ENCODE measurements at places on chromosomes 2 and 18. TPM values are rescaled to one million over a fixed set of nuclear protein-coding genes. Genes with fewer than 3 reads are reported as not detected.

DNA sequence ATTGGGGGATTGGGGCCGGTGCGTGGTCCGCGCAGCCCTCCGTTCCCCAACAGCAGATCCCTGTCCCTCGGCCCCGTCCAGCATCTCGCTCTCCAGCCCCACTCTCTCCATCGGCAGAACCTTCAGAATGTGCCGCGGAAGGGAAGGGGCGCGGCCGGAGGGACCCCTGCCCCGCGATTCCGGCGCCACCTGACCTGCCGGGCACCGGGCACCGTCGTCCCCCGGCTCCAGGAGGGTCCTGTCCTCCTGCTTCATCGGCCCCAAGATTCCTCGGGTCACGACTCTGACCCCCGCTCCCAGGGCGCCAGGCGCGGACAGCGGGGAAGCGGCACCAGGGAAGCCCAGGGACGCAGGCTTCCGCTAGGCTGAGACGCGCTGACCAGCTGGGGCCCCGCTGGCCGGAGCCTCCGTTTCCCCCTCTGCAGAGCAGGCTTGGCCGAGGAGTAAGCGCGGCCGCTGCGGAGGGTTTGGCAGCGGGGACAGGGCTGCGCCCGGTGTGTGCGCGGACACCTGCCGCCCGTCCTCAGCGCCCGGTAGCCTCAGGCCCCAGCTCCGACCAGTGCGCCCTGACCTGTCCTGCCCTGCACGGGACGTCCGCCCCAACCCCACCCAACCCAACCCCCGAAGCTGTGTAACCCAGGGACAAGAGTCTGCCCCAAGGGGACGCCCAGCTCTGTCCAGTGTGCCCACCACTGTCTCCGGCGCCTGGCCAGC, 16.8 kb upstream of the BOK start:
- H3K27ac ChIP-seq = no peak overlapping the region
- no peaks in the 10 kb centered on the region for H3K27me3 ChIP-seq

DNA sequence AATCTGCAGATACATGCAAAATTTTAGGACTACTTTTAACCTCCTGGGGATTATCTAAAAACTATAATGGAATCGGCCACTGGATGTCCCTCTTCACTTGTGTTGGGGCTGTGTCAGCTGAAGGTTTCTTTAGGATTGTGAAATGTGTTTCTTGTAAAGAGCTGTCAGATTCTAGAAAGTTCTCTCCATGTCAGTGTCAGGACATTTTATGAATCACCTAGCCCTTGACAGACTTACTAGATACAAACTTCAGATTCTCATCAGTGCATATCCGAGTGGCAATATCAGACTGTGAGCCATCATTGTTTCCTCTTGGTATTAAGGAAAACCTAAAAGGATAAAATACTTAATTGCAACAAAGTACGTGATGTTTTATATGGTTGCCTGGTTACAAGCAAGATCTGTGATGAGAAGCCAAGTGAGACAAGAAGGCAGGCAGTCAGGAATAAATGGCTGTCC, 107.3 kb downstream of the CPS1 start:
- H3K27me3 ChIP-seq = no peaks in the 10 kb centered on the region
- no peak overlapping the region for H3K4me3 ChIP-seq
- no peak overlapping the region for H3K27ac ChIP-seq
- DNase-seq = peak; percentile 3

DNA sequence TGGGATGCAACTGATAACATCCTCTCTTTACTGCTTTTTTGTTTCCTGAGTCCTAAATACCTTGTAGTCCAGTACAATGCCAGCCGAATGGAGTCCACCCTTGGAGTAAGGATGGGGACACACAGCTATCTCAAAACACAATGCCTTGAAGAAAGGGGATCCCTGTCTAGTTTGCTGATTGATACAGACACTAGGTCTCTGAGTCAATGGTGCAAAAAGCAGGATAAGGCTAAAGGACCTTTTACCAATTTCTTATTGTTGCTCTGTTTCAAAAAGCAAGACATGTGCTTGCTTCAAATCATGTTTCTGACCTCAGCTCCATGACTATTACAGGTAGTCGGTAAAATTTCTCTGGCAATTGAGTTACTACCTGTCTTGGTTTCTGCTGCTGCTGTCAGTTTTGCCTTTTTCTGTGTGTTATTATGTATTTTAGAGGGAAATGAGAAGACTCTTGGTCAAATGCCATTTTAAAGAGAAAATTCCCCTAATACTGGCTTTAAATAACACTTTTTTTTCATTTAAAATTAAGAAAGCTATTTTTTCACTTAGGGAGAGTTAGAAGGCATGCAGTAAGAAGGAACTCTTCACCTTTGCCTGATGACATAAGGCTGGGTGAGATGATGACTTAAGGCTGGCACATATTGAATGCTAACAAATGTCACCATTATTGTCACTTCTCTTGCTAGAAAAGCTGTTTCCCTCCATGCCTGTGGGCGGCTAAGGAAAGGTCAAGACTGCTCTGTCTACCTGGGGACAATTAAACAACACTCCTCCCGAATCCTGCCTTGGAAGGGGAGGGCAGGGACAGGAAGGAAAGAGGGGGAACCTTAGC, 4.9 kb upstream of the FIGLA start:
- peaks cover 3% of the 10 kb centered on the region for H3K27me3 ChIP-seq
- no peak overlapping the region for H3K27ac ChIP-seq
- H3K4me3 ChIP-seq = no peak overlapping the region
- peaks cover 6% of the 10 kb centered on the region for H3K4me1 ChIP-seq
- no peak for DNase-seq
- no peaks in the 10 kb centered on the region for H3K36me3 ChIP-seq

DNA sequence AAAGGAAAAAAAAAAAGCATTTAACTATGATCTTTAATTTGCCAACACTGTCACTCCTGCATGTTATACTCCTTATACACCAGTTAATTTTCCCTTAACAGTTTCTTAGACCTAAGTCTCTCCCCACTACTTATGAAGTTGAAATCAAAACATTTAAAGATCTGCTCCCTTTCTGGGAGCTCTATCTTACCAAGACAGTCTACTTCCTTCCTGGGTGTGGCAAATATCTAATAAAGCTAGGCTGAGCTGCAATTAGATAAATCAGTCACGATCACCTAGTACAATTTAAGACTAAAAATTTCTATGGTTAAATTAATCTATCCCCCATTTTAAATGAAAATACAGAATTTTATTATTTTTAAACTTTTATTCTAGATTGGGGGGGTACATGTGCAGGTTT, 33.4 kb downstream of the PUM2 start:
- no peaks in the 10 kb centered on the region for H3K4me1 ChIP-seq
- no peak overlapping the region for H3K27ac ChIP-seq
- no peak for DNase-seq
- H3K4me3 ChIP-seq = no peak overlapping the region
- H3K27me3 ChIP-seq = no peaks in the 10 kb centered on the region

The ZSWIM2 gene
- total RNA-seq = not detected

The MAP4K3 gene
- total RNA-seq = 16.9 TPM

The VWC2L gene
- not detected for total RNA-seq

The MMADHC gene
- total RNA-seq = 237 TPM

DNA sequence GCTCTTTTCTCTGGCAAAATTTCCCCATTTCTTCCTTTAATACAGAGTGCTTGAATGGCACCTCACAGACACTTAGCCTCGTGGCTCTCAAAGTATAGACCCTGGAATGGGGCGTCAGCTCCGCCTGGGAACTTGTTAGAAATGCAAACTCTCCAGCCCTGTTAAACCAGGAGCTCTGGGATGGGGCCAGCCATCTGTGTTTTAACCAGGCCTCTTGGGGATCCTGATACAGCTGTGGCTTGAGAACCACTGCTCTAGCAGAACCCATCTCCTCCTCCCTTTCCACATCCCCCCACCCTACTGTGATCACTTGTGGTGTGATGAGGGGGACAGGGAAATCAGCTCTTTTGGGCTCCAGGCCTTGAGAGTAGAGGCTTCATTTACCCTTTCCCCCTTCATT, 15.9 kb downstream of the LTBP1 start:
- H3K36me3 ChIP-seq = no peaks in the 10 kb centered on the region
- no peak overlapping the region for H3K27ac ChIP-seq
- DNase-seq = no peak
- H3K4me3 ChIP-seq = no peak overlapping the region

DNA sequence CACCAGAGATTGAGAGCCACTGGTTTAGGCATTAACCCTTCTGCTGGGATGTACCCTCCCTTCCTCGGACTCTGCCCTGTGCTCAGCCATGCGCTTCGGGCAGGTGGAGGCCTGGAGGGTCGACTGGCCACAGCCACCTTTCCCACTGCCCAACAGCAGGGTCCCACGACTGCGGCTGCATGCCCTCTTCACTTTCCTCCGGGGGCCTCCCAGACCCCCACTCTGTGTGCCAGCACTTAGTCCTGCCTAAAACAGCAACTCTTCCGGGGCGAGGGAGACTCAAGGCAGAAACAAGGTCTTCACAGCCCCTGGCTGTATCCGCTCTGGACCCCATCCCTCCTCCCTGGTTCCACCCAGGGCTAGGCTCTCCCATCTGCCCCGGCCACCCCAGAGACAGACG, 31.3 kb upstream of the BIN1 start:
- no peaks in the 10 kb centered on the region for H3K4me1 ChIP-seq

DNA sequence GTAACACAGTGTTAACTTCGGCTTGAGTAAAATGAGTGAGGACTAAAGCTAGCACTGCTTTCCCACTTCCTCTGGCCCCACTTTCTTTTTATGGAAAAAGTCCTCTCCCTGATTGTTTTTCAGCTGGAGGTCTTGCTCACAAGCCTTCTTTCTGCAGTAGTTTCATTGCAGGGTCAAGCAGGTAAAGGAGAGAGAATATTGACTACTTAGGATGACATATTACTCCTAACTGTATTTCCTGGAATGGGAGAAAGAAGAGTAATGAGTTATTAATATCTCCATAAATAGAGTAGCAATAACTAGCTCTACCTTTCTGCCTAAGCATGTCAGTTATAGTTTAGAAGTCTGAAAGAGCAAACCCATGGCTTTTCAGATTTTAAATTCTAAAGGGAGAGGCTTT, 45.0 kb downstream of the MAP4K4 start:
- H3K27ac ChIP-seq = no peak overlapping the region
- no peak for DNase-seq
- no peak overlapping the region for H3K4me3 ChIP-seq
- peaks cover 22% of the 10 kb centered on the region for H3K4me1 ChIP-seq
- no peaks in the 10 kb centered on the region for H3K27me3 ChIP-seq
- H3K36me3 ChIP-seq = no peaks in the 10 kb centered on the region

The RGPD4 gene
- not detected for total RNA-seq

GRCh38 chr18:56891116-56891515, 240.0 kb downstream of the WDR7 start:
- H3K4me1 ChIP-seq = no peaks in the 10 kb centered on the region
- no peaks in the 10 kb centered on the region for H3K36me3 ChIP-seq
- no peaks in the 10 kb centered on the region for H3K27me3 ChIP-seq
- no peak for DNase-seq
- H3K4me3 ChIP-seq = no peak overlapping the region

The TCF7L1 gene
- total RNA-seq = 0.13 TPM

- H3K27me3 ChIP-seq = no peaks in the 10 kb centered on the region
- no peak for DNase-seq
- H3K4me1 ChIP-seq = peaks cover 7% of the 10 kb centered on the region
- no peak overlapping the region for H3K4me3 ChIP-seq
- H3K36me3 ChIP-seq = no peaks in the 10 kb centered on the region
- H3K27ac ChIP-seq = no peak overlapping the region
These were observed 403.7 kb upstream of the SPRED2 start for GRCh38 chr2:65835975-65836549.

- H3K4me3 ChIP-seq = no peak overlapping the region
- H3K4me1 ChIP-seq = no peaks in the 10 kb centered on the region
- H3K27ac ChIP-seq = no peak overlapping the region
- DNase-seq = no peak
- peaks cover 11% of the 10 kb centered on the region for H3K27me3 ChIP-seq
These were observed 398.1 kb upstream of the ATP5MC3 start for GRCh38 chr2:175579646-175580045.

DNA sequence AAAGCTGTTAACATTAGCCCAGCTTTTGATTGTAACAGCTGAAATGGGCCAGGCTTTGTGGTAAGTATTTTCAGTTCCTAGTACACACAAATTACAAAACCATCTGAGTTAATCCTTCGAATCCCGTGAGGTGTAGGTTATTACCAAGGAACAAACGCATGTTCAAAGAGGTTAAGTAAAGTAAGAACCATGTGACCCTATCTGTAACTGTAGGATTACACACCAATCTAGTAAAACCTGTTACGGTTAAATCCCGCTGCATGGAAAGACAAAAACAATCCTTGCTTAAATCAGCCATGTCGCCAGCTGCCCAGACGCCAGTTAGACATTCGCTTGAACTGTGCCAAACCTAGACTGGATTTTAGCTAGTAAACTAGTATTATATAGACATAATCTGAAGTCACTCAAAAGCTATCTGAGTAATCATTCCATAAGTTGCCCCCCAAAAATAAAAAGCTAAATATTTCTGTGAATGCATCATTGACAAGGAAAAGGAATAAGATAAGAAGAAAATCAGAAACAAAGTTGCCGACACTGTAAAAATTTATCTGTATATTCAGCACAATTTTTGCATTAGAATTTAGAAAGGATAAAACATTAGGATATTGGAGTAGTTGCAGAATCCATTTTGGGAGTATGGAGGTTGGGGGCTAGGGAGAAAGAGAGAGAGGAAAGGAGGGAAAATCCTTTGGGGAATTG, 638.0 kb downstream of the CNTNAP5 start:
- H3K27ac ChIP-seq = no peak overlapping the region
- H3K36me3 ChIP-seq = no peaks in the 10 kb centered on the region
- H3K4me1 ChIP-seq = no peaks in the 10 kb centered on the region
- H3K4me3 ChIP-seq = no peak overlapping the region
- no peak for DNase-seq
- no peaks in the 10 kb centered on the region for H3K27me3 ChIP-seq

The PTPRN gene
- total RNA-seq = 0.71 TPM

- no peaks in the 10 kb centered on the region for H3K27me3 ChIP-seq
- H3K4me3 ChIP-seq = no peak overlapping the region
- H3K4me1 ChIP-seq = no peaks in the 10 kb centered on the region
- no peak overlapping the region for H3K27ac ChIP-seq
- DNase-seq = no peak
These were observed 24.5 kb downstream of the UGP2 start for GRCh38 chr2:63866009-63866709.

- no peaks in the 10 kb centered on the region for H3K27me3 ChIP-seq
- peak; percentile 19 for DNase-seq
- H3K36me3 ChIP-seq = no peaks in the 10 kb centered on the region
- no peak overlapping the region for H3K4me3 ChIP-seq
- H3K27ac ChIP-seq = peak overlapping the region; percentile 77
These were observed 74.7 kb upstream of the MAP4K3 start for GRCh38 chr2:39511605-39512433.

DNA sequence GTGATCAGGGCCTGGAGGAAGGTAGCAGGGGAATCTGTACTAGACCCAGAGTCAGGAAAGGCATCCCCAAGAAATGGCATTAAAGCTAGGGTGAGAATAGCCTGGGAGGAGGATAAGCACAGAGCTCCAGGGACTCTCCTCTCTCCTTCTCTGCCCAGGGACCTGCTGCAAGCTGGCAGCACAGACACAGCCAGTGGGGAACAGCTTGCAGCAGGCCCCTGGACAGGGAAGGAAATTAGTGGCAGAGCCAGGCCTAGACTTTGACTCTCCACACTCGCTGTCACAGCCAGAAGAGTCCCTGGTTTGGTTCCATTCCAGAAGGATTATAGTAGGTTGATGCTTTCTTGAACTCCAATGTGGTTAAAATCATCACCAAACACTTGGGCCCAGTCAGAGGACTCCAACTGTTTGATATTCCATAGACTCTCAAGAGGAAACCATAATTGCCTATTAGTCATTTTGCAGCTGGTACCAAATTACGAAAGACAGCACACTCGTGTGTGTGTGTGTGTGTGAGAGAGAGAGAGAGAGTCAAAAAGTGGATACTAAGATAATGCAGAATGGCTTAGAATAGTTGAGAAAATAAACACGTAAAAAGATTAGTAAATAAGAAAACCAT, 95.5 kb upstream of the ATP8B1 start:
- H3K27ac ChIP-seq = no peak overlapping the region
- DNase-seq = no peak
- no peaks in the 10 kb centered on the region for H3K36me3 ChIP-seq
- H3K4me3 ChIP-seq = no peak overlapping the region
- no peaks in the 10 kb centered on the region for H3K27me3 ChIP-seq
- H3K4me1 ChIP-seq = no peaks in the 10 kb centered on the region

Data from K562 (cell line).